PC-9 (cell line): ENCODE measurements at places on chromosomes 7 and 10.

DNA sequence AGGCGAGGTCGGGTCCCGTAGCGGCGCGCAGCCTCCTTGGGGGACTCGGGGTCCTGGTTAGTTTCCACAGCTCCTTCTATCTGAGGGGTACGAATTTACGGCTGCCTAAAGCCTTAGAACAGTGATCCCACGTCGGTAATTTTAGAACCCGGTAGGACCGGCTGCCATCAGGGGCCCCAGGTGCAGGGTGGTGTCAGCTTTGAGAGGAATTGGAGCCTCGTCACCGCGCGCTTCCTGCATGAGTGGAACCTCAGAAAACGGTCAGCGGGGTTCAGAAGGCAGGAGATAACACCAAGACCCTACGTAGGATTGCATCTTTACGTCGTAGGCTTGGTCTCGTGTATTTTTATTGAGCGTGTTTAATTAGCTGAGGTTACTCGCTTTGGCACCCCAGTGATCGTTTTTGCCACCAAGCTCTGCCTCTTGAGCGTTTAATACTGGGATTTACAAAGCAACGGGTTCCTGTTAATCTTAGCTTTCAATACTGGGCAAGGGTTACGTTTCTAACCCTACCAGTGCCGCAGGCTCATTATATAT lies 443 bp downstream of the RNF32 start:
- no peak for DNase-seq

DNA sequence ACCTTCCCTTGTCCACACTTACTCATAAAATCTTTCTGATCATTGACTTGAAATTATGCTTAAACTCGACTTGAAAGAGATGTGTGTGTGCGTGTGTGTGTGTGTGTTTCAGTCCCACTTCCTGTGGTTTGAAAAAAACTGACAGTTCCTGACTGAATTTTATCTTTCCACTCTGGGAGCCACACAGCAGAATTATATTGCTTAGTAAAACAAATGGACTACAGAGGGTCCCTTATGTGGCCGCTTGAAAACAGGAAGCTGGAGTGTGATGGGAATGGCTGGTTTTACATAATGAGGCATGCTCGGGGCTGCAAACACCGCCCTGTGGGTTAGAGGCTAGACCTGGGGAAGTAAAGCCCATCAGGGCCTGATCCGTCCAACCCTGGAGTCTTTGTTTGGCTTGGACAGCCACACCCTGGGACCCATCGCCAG lies 54.8 kb downstream of the LYZL1 start:
- DNase-seq = no peak

DNA sequence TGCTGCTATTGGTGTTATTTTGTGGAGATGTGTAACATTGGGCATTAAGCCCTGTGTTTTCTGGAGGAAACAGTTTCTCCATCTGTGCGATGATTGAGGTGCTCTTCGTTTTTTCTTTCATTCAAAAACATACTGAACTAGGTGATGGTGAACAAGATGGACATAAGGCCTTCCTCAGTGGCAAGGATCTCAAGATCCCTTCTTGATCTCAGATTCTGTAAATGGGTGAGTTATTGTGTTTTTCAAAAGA lies 759 bp upstream of the ELAPOR2 start:
- DNase-seq = no peak

DNA sequence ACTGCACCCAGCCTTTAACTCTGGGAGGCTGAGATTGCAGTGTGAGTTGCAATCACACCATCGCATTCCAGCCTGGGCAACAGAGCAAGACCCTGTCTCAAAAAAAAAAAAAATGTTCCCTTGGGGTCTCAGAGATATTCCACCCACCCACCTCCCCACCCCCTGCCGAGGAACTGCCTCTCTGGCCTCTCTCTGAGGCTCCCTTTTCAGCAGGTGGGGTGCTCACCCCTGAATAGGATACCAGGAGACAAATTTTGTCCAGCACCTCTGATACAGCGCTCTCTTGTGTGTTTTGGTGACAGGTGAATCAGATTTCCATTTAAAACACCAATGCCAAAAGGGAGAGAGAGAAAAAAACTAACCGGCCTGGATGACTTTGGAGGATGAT lies 92.6 kb upstream of the KIF5B start:
- no peak for DNase-seq

DNA sequence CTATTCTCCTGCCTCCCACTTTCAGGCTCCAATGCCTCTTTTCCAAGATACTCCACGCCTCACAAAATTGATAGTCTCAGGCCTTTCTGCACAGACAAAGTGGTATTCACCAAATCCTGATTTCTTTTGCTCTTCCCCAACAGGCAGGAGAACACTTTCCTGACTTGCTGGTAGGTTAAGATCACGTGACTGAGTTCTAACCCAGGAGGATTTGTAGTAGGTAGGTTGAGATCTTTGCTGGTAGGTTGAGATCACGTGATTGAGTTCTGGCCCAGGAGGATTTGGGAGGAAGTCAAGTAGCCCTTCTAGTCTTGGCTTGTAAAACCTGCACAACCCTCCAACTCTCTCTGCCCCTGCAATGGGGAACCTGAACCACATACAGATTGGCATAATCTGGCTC lies 741.5 kb downstream of the TYW1 start:
- no peak for DNase-seq
